ENCODE measurements at places on chromosomes 3 and 15.
A peak's percentile ranks its signal among the peaks of the same experiment; 100 is the strongest.

- no peak for DNase-seq
Measured at GRCh38 chr15:91227117-91227516, 127.1 kb downstream of the SV2B start.

DNA sequence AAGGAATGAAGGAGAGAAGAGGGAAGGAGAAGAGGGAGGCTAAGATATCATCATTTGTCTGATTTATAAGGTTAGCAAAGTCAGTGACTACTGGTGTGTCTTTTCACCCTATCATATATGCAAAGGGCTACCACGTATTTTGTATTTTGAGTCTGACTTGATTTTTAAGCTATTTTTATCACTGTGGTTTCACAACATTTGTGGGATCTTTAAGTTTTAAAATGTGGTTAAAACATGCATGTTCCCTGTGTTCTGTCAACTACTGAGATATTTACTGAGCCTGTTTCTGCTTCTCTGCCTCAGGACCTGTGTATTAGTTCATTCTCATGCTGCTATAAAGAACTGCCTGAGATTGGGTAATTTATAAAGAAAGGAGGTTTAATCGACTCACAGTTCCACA, 22.5 kb upstream of the SPTSSB start:
- no peak for DNase-seq

GRCh38 chr3:30777426-30778113, 116.9 kb downstream of the GADL1 start:
- DNase-seq, result no peak

- DNase-seq, result no peak
Measured at GRCh38 chr3:3038201-3038991, 71.8 kb downstream of the IL5RA start.

DNA sequence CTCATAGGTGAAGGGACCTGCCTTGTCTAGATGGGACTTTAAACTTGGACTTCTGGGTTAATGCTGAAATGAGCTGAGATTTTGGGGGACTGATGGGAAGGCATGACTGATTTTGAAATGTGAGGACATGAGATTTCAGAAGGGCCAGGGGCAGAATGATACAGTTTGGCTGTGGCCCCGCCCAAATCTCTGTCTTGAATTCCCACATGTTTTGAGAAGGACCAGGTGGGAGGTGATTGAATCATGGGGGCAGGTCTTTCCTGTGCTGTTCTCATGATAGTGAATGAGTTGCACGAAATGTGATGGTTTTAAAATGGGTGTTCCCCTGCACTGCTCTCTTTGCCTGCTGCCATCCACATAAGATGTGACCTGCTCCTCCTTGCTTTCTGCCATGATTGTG, 42.8 kb downstream of the ILDR1 start:
- no peak for DNase-seq

GRCh38 chr15:84921121-84921520, 36.7 kb downstream of the SLC28A1 start:
- DNase-seq, result no peak

DNA sequence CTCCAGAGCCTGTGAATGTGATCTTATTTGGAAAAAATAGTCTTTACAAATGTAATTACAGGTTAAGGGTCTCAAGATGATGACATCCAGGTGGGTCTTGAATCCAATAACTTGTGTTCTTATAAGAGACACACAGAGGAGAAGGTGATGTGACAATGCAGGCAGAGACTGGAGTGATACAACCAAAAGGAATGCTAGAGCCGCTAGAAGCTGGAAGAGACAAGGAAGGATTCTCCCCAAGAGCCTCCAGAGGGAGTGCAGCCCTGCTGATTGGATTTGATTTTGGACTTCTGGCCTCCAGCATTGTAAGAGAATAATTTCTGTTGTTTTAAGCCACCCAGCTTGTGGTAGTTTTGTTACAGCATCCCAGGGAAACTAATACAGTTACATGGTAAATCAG, 9.7 kb downstream of the MYH15 start:
- DNase-seq, result no peak

DNA sequence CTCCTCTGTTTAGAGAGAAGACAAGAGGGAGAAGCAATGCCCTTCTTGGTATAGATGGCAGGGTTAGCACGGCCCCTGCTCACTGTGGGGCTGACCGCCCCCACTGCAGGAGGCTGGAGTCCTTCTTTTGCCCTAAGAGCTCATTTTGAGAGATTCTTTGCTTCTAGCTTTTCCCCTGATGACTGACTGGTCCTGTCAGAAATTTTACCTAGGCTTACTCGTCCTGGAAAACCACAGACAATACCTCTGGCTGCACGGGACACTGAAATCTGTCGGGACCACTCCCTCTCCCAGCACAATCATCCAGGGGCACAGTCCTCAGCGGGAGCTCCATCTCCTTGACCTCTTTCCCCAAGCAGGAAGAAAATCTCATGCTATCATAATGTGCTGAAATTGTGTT, 143.0 kb upstream of the RGMA start:
- no peak for DNase-seq

- no peak for DNase-seq
Measured at GRCh38 chr3:149299938-149300801, 33.3 kb downstream of the TM4SF18 start.

- no peak for DNase-seq
Measured at GRCh38 chr15:73752806-73753193, 351 bp downstream of the INSYN1 start.

DNA sequence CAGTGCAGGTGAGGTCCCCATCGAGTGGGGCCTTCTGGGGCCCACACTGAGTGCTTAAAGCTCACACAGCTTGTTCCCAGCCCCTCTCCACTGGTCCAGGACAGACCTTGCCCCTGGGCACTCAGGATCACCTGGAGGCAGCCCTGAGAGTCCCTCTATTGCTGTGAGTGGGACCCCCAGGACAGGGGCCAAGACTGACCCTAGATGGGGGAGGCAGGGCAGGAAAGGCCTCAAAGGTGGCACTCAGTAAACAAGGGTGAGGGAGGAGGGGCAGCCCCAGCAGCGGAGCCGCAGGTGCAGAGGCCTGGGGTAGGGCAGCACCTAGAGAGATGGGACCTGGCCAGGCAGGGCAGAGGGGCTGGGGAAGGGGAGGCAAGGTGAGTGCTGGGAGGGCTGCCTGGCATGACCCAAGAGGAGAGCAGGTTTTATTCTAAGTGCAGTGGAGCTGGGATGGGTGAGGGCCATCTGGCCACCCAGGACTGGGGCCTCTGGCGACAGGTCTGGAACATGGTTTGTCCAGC, 27.9 kb downstream of the CFAP100 start:
- no peak for DNase-seq

DNA sequence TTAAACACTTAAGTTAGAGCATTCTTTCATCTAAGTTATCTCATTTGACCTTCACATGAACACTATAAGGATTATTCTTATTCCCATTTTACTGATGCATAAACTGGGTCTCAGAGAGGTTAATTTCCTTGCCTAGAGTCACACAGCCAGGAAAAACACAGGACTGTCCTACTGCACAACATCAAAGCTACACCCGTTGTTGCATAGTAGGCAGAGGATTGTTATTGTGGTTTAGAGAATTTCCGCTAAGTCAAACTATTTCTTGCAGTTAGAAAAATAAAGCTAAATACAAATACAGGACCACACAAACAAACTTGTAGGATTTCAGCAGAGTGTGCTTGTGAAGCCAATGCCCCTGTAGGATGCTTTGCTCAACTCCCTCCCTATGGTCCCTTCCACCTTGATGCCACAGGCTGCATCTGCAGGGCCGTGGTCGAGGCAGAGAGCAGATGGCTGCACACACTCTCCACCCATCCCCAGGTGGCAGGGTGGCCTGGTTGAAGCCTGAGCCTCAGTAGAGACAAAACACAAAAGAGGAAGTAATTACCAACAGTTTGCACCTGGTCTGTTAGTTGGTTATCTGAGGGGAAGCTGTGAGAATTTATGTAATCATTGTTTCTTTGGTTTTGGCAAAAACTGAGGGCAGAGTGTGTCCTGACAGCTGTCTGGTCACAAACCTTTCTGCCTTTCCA, 41.1 kb upstream of the SKOR1 start:
- DNase-seq, result peak; percentile 10

GRCh38 chr3:57128826-57129667, 36.1 kb downstream of the IL17RD start:
- DNase-seq, result no peak

GRCh38 chr3:121552379-121552778, 6.6 kb upstream of the POLQ start:
- DNase-seq, result no peak

DNA sequence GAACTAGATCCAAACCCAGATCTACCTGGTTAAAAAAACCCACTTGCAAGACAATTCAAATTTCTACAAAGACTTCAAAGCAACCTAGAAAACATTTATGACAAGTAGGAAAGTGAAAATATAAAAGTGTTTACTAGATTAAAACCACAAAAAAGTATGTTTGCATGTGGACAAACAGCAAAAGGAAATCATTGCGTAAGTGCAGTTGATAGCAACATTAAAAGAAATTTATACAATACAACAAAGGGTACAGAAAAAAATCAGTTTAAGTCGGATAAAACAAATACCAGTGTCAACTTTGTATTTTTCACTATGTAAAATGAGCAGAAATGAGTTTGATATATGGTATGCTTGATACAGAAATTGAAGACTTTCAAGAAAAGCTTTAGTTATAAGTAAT, 2.6 kb downstream of the EIF5A2 start:
- no peak for DNase-seq

- DNase-seq, result no peak
Measured at GRCh38 chr15:79641841-79642240, 209.7 kb downstream of the MINAR1 start.

- no peak for DNase-seq
Measured at GRCh38 chr15:71921191-71921590, 110.8 kb downstream of the NR2E3 start.

DNA sequence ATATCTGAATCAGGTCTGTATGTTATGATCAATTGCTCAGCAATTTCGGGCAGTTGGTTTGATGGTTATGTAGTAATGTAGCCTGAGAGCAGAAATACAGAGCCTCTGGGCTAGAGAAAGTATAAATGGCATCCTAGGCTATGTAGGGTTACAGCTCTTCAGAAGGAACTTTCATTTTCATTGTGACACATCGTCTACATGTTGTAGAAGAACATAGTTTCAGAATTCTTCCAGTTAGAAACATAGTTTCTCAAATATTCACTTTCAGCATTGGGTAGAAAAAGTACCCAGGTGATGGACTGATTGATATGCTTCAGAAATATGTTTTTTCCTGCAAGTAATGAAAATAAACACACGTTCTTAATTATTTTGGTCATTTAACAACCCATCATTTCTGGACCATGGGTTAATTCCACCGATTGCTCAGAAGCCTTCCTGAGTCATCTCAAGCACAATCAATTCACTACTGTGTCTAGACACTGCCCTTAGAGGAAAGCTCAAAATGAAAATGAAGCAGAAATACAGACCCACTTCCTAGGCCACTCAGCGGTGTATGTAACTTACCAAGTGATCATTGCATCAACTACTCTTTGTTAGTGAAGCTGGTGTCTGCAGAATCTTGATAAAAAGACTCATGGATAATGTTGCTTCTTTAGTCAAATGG, 88.8 kb upstream of the TSEN2 start:
- DNase-seq, result no peak

GRCh38 chr3:114823061-114823460, 324.0 kb downstream of the ZBTB20 start:
- no peak for DNase-seq

- no peak for DNase-seq
Measured at GRCh38 chr3:32556332-32556731, 14.3 kb downstream of the DYNC1LI1 start.

DNA sequence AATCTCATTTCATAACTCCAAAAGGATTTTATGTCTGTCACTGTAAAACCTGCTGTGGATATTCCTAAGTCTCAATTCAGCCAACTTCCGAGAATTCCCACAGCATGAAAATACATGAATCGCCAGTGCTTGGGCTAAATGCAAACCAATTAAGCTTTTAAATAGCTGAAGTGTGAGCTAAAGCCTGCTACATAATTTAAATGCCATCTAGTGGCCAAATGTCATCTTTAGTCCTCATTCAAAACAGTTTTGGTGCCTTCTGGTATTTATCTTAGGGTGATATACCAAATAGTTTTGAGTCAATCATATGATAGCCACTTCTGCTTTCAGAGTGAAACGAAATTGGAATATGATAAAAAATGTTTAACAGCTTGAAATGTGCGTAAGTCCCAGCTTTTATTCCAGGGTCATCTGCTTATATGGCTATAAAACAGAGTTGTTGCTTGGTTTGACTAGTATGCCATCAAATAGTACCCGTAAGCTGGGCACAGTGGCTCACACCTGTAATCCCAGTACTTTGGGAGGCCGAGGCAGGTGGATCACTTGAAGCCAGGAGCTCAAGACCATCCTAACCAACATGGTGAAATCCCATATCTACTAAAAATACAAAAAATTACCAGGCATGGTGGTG, 41.8 kb upstream of the CCNL1 start:
- peak; percentile 50 for DNase-seq

GRCh38 chr3:129607391-129608068, 1.1 kb upstream of the PLXND1 start:
- DNase-seq, result no peak
